ENCODE measurements at places on chromosomes 2 and 18.

GRCh38 chr2:136251197-136251884 is 133.4 kb upstream of the CXCR4 start:
- DNase-seq = no peak

GRCh38 chr2:38097988-38098385 is 22.0 kb upstream of the CYP1B1 start:
- no peak for DNase-seq

GRCh38 chr2:97992836-97993825 is 2.6 kb downstream of the TMEM131 start:
- no peak for DNase-seq

- no peak for DNase-seq
These were observed 673.8 kb downstream of the ADCYAP1 start for GRCh38 chr18:1578505-1578904.

DNA sequence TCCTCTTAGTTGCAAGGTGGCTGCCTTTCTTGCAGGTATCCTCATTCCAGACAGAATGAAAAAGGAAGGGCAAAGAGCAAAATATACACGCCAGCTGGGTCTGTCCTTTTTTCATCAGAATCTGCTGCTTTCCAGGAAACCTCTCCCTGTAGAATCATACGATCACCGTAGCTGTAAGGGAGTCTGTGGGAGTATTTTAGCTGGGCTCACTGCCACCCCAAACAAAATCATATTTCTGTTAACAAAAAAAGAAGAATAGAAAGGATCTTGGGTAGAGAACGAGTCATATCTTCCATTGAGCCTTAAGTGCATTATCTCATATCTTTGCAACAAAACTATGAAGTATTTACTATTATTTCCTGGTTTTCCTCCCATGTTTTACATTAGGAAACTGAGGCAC is 15.0 kb upstream of the TANC1 start:
- no peak for DNase-seq

DNA sequence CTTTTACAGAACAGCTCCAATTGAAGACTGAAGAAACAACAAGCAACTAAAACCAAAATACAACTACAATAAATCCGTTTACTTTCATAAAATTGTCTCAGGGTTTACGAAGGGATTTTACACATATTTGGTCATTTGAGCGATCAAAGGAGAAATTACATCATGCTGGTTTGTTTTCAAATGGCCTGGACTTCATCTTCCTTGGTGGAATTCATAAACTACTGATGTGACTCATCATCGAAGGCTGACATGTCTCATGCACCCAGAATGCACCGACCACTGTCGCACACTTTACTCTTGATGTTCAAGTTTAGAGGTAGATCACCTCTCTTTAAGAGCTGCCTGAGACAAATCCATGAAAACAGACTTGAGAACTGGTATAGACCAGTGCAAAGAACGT is 25.6 kb upstream of the PMAIP1 start:
- DNase-seq = no peak

DNA sequence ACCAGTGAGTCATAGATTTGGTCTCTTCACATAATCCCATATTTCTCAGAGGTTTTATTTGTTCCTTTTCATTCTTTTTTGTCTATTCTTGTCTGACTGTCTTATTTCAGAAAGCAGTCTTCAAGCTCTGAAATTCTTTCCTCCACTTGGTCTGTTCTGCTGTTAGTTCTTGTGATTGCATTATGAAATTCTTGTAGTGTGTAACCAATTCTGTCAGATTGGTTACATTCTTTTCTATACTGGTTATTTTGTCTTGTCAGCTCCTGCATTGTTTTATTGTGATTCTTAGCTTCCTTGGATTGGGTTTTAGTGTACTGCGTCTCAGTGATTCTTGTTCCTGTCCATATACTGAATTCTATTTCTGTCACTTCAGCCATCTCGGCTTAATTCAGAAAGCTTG is 18.6 kb downstream of the EHBP1 start:
- DNase-seq = no peak

DNA sequence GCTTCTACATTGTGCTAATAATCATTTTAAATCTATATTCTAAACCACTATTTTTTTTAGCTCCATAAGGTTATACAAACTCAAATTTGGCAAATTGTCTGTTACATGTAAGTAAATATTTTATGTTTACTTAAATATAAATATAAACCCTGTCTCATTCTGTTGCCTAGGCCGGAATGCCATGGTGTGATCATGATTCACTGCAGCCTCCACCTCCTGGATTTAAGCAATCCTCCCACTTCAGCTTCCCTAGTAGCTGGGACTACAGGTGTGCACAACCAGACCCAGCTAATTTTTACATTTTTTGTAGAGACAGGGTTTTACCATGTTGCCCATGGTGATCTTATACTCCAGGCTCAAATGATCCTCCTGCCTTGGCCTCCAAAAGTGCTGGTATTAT is 124.7 kb downstream of the MEIS1 start:
- no peak for DNase-seq

GRCh38 chr2:231925303-231926179 is 655 bp downstream of the NPPC start:
- DNase-seq = peak; percentile 90

- DNase-seq = peak; percentile 29
These were observed 229.1 kb upstream of the RBBP8 start for GRCh38 chr18:22703883-22704585.

DNA sequence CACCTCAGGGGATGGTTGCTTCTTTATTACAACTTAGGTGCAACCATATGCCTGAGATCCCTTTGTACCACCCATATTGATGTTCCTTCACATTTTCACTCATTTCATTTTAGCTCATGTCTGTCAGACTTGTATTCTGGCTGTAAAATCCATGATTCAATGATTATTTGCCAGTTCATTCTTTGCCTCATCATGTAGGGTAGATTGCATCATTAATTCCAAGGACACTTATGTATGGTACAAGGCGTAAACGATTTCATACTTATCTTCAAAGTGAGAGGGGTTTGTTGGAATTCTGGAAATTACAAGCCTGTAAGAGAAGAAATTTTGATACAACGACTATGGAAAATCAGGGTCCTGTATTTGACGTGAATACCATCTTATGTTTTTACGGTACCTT is 685.0 kb upstream of the FANCL start:
- DNase-seq = no peak

DNA sequence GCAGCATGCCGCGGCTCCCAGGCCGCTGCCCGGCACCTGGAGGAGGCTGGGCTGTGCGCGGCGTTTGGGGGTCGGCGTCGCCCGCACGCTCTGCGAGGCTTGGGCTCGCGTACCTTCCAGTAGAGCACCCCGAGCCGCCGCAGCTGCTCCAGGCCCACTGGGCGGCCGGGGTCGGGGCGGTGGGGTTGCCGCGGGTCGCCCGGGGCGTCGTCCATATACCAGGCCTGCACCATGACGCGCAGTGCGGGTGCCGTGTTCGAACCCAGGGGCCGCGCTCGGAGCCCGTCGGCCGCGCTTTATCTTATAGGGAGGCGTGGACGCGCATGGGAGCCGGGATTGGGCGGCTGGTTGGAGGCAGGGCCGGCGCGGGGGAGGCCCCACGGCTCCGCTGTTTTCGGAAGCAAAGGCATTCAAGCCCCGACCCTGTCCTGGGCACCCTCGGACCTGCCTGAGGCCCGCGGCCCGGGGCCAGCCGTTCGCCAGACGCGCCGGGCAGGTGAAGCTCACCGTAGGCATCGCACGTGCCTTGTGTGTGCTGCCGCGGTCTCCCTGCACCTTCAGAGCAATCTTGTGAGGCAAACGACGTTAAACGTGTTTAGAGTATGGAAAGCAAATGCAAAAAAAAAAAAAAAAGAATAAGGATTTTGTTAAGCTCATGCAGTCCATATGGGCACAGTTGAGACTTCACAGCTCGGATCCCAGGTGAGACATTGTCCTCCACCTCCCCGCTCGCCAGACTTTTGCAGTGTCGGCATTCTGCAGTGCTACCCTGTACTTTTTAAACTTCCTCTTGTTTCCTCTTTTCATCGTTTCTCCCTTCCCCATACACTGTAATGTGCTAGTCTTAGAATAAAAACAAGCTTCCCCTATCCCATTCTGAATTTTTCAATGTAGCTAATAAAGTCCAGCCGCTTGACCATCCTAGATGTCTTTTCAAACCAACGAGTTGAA is at the start of gene ADI1:
Gene ADI1 (minus strand): TSS at position 277 of the 951 bp plus-strand sequence. CDS start 44 bp downstream, at position 233.
- DNase-seq = peak; percentile 73

GRCh38 chr2:8514796-8515758 is 166.8 kb upstream of the ID2 start:
- peak; percentile 64 for DNase-seq

DNA sequence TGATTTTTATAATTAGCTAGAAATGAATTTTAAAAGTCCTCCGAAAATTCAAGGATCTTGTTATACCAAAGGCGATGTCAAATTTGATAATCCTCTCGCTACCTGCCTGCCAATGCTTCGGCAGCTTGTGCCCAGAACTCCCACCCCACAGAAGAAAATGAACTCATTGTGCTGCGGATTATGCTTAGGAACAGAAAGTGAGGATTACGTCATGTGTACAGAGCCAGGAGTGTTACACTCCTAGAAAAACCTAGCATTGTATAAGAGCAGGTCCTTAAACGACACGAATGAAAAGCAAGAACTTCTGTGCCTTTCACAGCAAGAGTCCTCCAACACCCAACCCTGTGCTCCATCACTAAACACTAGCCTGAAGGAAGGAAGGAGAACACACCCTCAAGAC is 168.3 kb downstream of the RNF152 start:
- no peak for DNase-seq

DNA sequence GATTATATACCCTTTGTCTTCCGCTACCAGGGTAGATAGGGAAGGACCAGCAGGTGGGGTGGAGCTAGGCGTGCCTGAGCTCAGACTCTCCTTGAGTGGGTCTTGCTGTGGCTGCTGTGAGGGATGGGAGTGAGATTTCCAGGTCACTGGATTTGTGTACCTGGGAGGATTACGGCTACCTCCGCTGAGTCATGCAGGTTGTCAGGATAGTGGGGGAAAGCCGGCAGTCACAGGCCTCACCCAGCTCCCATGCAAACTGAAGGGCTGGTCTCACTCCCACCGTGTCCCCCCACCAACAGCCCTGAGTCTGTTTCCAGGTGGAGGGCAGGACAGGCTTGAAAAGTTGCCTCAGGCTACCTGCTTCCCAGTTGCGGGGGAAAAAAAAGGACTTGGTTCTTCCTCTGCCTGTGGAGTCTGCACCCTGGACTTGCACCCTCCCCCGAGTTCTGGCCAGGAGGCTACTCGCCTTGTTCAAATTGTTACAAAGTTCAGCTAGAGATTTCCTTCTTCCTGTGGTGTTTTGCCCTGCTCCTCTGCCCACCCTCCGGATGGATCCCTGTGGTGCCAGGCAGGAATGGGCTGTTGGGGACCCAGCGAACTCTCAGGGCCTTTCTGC is 268.3 kb downstream of the VAPA start:
- no peak for DNase-seq

GRCh38 chr2:25939257-25939668 is 43.0 kb downstream of the KIF3C start:
- no peak for DNase-seq

DNA sequence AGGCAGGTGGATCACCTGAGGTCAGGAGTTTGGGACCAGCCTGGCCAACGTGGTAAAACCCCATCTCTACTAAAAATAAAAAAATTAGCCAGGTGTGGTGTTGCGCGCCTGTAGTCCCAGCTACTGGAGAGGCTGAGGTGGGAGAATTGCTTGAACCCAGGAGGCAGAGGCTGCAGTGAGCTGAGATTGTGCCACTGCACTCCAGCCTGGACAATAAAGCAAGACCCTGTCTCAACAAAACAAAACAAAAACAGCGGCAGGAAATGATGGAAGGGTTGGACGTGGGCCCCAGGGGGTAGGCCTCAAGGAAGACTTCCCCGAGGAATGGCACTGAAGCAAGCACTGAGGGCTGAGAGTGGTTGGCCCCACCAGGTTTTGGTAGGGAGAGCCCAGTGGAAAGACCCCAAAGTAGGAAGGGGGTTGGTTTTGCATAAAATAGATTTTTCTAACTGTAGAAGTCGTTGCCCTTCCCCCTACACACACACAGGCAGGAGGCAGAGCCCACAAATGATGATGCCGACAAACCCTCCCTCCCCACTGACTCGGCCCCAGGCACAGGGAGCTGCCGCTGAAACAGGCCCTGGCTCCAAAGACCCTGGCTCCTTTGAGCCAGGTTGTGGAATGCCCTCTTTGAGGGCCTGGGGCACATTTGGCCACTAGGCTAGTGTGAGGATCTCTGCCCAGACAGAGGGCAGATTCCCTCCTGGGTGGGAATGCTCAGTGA is 104.8 kb downstream of the CABLES1 start:
- DNase-seq = no peak

DNA sequence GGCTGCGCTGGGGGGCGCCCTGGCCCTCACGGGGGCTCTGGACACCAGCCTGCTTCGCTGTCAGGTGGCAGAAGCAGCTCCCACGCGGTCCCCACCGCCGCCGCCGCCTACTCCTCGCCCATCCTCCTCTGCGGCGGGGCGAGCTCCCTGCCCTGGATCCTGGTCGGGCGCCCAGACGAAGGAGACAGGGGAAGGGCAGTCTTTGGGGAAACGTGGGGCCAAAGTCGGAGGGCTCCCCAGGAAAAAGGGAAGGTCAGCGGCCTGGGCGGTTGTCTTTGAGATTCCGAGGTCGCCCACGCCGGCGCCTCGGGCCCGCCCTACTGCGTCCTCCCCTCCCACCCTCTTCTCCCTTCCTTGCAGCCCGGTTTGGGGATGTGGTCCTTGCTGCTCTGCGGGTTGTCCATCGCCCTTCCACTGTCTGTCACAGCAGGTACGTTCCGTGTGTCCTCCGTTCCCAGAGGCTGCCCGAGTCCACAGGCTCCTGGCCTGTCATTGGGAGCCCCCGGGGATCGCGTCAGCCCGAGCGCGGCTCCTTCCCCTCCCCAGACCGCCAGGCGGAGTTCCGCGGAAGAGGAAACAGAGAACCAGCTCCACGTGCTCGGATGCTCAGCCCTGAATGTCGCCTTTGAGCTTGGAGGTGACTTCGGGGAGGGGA is 800 bp downstream of the IL1RL2 start:
- DNase-seq = no peak

DNA sequence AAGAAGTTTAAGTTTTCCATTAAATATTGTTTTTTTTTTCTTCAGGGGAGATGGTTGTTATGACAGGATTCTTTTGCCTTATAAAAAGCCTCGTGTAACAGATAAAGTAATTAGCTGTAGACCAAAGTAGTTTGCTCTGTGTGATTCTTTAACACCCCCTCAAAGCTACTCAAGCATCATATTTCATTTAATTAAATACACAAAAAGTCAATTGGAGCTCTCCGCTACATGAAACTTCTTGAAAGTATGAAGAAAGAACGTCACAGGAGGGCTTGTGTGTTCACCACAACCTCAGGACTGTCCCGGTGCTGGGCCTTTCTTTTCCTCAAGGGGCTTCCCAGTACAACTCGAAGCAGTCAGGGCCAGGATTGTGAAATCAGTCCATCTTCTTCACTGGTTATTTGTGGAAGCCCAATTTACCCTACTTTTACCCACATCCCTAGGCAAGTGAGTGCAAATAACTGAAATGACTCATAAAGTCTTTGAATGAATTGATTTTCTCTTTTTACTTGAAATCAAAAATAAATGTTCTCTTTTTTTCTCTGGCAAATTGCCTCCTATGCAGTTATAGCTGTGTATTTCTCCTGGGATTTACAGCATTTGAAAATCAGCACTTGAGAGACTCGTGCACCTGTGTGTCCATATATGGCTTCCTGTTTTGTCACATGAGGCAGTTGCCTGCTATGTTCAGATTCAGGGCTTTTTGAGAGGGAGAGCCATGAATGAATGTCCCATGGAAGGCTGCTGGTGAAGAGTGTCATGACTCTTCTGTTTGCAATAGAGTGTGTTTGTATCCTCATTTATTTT is 48.6 kb downstream of the LINC00305 start:
- no peak for DNase-seq

Data from GM12891 (cell line).